ENCODE measurements at places on chromosomes 11 and 22.
A peak's percentile ranks its signal among the peaks of the same experiment; 100 is the strongest.

- DNase-seq = no peak
Observed at GRCh38 chr11:70834277-70834940, 418.0 kb downstream of the SHANK2 start.

GRCh38 chr22:46006379-46007002, 29.5 kb upstream of the WNT7B start:
- peak; percentile 92 for DNase-seq

DNA sequence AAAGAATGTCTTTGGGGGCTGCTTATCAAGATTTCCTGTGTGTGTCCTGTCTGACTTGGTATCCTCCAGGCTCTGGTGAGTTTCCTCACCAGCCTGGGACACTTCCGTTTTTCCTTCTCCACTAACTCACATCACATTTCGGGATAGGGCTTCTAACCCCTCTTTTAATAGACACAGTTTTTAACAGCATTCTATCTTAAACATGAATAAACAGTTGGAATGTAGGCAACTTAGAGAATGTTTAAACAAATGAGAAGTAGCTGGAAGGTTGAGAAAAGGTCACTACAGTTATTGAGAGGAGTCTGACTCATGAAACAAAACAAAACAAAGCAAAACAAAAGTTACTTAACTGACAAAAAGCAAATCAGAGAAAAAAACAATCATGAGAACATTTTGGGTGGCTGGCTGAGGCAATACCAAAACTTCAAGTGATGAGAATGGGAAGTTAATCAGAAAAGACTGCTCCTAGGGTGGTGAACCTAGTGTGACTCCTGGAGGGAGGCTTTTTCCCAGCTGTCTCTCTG, 64.7 kb upstream of the CTSC start:
- DNase-seq = no peak

GRCh38 chr11:11304550-11304949, 48.5 kb downstream of the CSNK2A3 start:
- no peak for DNase-seq

DNA sequence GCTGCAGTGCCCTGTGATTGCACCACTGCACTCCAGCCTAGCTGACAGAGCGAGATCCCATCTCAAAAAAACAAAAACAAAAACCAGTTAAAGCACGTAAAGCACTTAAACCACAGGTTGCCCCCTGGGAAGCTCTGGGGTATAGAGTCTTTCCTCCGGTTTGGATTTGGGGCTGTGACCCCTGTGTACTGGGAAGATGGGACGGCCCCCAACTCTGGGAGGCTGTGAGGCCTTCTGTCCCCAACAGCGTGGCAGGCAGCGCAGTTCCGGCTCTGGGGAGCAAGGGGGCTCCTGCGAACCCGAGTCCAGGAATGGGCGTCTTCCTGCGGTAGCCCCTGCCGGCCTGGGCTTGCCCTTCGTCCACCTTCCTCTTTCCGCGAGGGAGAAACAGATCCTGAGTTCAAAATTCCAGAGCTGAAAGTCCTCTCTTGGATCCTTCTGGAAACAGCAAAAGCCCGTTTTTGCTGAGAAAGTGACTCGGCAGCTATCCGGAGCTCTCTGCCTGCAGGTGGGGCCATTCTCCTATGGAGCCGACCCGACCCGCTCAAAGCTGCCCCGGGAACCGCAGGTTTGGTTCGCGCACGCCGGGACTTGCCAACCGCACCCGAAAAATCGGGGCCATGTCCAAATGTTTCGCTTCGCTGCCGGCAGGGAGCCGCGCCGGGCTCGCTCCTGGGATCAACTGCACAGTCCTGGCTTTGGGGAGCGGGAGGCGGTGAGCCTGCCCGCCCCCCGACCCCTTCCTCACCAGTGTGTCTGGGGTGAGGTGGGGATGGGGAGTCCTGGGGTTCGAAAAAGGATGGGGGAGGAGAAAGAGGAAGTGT, 36.3 kb upstream of the POLA2 start:
- DNase-seq = peak; percentile 69

DNA sequence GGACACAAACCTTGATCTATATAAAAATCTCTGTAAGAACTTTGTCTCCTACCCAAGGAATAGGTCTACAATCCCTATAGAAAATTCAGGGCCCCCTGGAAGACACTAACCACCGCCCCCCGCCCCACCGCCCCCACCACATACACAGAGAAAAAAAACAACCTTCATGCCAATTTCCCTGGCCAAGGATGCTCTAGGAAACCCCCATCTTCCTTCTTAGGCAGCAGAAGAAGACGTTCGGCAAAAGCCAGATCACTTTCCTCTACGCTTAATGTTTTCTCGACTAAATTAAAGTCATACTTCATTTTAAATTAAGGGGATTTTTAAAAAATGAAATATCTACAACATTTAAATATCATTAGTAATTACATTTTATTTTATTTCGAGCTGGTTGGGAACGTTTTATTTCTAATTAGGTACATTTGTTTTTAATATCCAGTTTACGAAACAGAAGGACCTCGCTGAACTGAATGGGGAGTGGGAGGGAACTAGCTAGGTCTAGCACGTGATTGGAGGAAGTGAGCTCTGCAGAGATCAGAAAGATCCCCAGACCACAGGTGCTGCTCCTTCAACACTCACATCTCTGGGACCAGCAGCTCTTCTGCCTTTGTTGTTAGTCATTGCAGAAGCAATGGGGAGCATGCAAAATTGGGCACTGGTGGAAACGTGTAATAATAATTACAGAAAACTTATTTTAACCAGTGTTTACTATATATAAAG, 472.3 kb downstream of the MN1 start:
- no peak for DNase-seq

DNA sequence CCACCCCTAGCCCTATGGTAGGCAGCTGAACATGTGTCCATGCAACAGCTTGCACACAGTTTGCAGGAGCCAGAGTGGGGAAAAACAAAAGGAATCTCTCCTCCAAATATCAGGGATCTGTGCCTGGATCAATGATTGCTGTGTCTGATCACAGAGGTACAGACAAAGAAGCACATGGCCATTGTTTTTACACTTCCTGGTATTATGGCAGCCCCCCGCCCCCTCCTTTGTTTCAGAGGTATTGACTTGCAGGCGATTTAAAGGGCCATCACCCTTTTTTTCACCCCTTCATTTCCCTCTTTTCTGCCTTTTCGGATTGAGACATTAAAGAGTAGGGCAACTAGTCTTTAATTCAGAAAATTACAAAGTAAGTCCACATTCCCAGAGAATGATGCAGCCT, 453.0 kb upstream of the LUZP2 start:
- DNase-seq = no peak

- no peak for DNase-seq
Observed at GRCh38 chr11:61369372-61370348, 7.5 kb downstream of the TMEM138 start.

DNA sequence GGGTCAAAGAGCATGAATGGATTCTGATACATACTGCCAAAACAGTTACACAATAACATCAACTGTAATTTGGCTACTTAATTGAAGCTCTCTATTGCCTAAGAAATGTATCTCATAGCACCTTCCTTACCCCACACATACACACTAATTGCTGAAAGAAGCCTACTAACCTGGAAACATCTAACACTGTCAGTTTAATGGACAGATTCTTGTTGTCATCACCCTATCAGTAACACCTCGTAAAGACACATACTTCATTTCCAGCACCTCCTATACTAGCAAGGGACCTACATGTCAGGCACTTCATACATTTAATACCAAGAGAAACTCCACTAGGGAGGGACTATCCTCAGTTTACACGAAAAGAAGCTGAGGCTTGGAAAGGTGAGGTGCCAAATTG, 9.9 kb downstream of the NAP1L4 start:
- no peak for DNase-seq

DNA sequence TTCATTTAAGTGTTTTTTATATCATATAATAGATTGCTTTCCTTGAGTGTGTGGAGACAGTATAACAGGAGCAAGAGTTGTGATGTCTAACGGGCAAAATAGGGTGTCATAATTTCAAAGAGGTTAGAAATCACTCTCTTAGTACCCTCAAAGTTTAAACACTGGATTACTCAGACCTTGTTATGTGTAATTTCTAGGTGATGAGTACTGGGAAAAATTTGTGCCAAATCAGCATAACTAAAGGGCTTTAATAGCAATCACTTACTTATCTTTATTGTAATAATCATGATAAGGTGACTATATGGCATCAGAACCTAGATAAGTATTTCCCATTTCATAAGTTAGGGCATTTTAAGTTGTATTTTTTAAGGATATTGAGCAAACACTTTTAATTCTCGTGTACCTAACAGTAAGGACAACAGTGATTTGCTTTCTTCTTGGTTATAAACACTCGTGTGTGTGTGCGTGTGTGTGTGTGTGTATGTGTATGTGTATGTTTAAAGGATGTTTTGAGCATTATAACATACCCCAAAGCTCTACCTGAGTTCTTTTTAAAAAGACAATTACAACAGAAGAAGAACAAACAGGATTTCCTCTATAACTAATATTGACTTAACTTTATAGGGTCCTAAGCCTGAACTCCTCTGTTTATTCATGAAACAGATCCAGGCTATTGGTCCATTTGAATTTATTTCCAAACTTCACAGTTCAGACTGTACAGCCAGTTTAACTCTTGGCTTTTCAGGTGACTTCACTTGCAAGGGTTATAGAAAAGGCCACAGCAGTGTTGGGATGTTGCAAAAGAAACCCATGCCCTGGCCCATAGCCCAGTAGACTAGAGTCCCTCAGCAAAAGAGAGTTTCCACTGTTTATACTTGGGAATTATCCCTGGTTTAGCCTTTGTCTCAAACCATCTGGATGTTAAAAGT, 23.7 kb upstream of the PDE3B start:
- no peak for DNase-seq

- no peak for DNase-seq
Observed at GRCh38 chr11:20248871-20249270, 88.6 kb upstream of the DBX1 start.

GRCh38 chr11:124882339-124883071, 15.2 kb downstream of the ROBO4 start:
- DNase-seq = no peak

GRCh38 chr11:28819741-28820140, 711.6 kb downstream of the METTL15 start:
- DNase-seq = no peak

DNA sequence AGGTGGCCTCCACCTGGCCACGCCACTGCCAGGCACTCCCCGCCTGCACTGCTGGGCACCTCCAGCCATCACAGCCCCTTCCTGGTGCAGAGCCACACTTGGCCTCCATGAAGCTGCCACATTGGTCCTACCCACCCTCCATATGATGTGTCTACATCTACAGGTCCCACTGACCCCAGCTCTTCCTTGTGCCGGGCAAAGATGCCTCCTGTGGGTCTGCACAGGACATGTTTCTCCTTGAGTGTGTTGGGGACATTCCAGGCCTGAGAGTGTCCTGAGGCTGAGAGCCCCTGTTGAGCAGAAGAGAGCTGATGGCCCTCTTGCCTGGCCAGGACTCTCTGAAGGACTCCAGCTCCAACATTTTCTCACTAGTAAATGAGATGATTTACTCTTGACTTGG, 7.5 kb downstream of the THY1 start:
- no peak for DNase-seq

- DNase-seq = no peak
Observed at GRCh38 chr11:66863428-66864125, 6.7 kb downstream of the LRFN4 start.

DNA sequence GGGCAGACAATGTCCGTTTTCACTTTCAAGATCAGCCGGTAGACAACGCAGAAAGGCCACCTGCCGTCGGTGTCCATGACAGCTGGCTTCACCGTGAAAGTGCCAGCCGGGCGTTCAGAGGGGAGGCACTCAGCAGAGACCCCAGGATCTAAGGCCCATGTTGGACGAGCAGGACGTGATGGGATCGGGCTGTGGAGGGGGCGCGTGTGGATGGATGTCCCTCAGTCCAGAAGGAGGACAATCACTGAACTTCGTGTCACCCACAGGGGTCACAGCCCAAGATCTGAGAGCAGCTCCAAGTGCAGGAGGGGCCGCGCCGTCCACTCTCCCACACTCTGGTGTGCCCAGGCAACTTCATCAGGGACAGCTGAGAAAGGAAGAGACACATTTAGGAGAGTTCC, 164.4 kb downstream of the BRD1 start:
- no peak for DNase-seq

DNA sequence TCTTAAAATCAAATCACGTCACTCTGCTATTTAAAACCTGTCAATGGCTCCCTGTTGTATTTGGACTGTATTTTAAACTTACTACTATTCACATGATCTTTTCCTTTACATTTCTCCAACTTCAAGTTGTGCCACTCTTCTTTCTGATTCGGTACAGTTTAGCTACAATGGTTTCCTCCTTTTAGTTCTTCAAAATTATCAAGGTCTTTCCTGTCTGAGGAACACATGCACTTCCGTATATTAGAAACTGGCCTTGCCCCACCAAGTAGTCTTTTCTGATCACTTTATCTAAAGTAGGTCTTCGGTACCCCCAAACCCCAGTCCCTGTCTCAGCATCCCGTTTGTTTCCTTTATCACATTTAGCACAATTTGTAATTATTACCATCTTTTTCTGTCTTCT, 81.8 kb downstream of the MTMR3 start:
- DNase-seq = no peak

DNA sequence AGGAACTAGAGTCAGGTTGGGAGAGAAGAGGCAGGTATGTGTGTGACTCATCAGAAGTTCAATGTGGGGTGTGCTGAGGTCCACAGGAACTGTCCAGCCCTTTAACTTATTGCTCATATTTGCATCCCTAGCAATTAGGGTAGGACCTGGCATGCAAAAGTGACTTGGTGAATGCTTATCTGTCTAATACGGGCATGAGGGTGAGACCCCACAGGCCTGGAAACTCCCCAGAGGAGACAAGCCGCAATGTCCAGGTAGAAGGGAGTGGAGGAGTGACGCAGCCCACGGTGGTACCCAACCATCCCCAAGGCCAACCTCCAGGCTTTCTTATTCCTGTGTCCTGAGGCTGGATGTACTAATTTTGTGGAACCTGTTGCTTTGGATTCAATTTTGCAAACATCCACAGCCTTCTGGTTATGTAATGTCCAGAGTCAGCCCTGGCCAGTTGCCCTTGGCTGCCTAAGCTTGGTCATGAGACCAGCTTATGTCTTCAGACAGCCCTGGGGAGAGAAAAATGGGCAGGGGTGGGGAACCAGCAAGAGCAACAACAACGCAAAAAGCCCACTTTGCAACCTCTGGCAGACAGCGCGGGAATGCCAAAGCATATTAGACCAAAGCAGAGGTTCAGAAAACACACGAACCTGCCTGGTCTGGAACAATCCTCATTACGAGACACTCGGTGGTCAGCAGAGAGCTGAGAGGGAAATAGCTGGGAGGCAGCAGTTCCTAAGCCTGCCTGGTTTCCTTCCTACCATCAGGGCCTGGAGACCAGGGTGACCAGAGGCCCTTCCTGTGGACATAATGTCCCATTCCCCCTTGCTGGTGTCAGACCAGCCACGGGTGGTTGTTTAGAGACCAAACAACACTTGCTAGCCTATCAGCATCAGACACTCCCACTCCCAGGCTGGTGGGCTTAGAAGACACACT, 49.3 kb downstream of the TIMP3 start:
- no peak for DNase-seq

GRCh38 chr22:36831206-36831605, 14.4 kb upstream of the PVALB start:
- no peak for DNase-seq

- peak; percentile 52 for DNase-seq
Observed at GRCh38 chr11:68825571-68825970, 16.1 kb downstream of the CPT1A start.

- DNase-seq = no peak
Observed at GRCh38 chr22:45216133-45217003, 24.3 kb downstream of the KIAA0930 start.

All from activated T-cell treated with anti-CD3 and anti-CD28 coated beads, Interleukin-2, amount 50 U/mL, for 72 hours (primary cell).